ENCODE measurements at places on chromosomes 11 and 22. TPM values are rescaled to one million over a fixed set of nuclear protein-coding genes. Genes with fewer than 3 reads are reported as not detected.

DNA sequence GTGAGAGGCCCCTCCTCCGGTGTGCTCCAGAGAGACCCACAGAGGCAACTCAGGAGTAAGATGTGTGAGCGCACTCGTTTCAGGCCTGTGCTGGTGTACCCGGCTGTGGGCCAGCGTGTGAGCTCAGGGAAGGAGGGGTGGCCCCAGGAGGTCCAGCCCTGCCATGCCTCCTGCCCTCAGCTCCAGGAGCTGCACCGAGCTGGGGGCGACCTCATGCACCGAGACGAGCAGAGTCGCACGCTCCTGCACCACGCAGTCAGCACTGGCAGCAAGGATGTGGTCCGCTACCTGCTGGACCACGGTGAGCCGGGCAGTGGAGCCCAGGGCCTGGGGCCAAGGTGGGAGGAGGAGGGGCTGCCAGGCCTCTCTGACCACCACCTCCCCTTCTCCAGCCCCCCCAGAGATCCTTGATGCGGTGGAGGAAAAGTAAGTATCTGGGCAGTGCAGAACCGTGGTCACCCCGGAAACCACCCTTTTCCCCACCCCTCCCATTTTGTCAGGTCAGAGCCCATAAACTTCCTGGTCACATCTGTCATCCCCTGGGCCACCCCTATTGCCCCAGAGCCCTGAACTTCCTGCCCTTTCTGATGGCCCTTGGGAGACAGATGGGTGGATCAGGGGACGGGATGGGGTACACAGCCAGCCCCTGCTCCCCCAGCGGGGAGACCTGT, 2.5 kb upstream of the MDK start:
- no peak for DNase-seq
- H3K27me3 ChIP-seq, result peaks cover 12% of the 10 kb centered on the region
- peaks cover 12% of the 10 kb centered on the region for H3K4me1 ChIP-seq
- peaks cover 31% of the 10 kb centered on the region for H3K36me3 ChIP-seq
- no peak overlapping the region for H3K27ac ChIP-seq

GRCh38 chr22:46673205-46673604, 53.0 kb downstream of the GRAMD4 start:
- H3K27me3 ChIP-seq, result no peaks in the 10 kb centered on the region
- H3K36me3 ChIP-seq, result no peaks in the 10 kb centered on the region
- no peak overlapping the region for H3K4me3 ChIP-seq
- H3K4me1 ChIP-seq, result peaks cover 27% of the 10 kb centered on the region
- H3K27ac ChIP-seq, result peak overlapping the region; percentile 75
- no peak for DNase-seq

DNA sequence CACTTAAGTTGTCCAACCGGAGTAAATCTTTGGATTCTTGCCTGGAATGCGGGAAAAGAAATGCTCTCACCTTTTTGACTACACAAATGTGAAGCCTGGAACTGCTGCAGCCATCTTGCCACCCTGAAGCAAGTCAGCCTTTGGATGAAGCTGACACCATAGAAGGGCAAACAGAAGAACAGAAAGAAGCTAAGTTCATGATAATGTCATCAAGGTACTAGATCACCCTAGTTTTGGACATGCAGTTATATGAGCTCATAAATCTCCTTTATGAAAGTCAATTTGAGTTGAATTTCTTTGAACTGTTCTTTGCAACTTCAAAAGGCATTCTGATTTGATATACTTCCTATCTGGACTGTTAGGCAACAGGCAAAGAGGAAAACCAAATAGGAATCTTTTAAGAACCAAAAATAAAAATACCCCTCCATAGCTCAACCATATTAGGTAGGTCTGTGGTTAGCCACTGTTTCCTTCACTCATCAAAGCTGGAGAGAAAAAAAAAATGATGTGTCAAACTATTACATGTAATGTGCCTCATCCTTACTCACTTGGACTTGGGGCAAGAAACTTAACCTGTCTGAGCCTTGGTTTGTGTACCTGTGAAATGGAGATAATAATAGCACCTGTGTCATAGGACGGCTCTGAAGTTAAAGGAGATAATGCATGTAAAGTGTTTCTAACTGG, 91.9 kb downstream of the WT1 start:
- DNase-seq, result no peak
- peaks cover 9% of the 10 kb centered on the region for H3K4me1 ChIP-seq
- no peak overlapping the region for H3K4me3 ChIP-seq
- H3K27me3 ChIP-seq, result no peaks in the 10 kb centered on the region

Gene MUC5AC
- polyA plus RNA-seq, result not detected

DNA sequence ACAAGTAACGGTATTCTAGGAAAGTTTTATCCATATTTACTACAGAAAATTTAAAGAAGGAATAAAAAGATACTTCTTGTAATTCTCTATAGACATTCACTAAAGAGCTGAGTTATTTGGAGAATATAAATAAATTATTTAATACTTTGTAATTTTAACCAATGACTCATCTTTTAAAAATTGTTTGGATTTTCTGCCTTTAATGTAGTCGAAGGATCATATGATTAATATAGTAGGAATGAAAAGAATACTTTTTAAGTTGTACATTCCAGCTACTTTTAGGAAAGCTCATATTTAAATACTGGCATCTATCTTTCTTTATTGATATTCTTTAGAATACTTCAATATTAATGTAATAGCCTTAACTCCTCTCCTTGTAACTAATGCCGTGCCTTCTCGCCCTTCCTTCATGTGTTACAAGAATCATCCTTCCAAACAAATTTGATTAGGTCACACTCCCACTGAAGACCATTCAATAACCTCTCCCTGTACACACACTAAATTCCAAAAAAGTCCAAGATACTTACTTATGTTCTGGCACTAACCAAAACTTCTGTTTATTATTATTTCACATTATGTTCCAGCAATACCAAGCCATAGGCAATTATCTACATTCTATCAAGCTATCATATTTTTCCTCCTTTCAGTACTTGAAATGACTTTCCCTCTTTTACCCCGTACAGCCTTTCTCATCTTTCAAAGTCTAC, 501.9 kb downstream of the CNTN5 start:
- no peaks in the 10 kb centered on the region for H3K36me3 ChIP-seq
- no peak for DNase-seq
- no peak overlapping the region for H3K4me3 ChIP-seq
- no peak overlapping the region for H3K27ac ChIP-seq
- H3K27me3 ChIP-seq, result no peaks in the 10 kb centered on the region

DNA sequence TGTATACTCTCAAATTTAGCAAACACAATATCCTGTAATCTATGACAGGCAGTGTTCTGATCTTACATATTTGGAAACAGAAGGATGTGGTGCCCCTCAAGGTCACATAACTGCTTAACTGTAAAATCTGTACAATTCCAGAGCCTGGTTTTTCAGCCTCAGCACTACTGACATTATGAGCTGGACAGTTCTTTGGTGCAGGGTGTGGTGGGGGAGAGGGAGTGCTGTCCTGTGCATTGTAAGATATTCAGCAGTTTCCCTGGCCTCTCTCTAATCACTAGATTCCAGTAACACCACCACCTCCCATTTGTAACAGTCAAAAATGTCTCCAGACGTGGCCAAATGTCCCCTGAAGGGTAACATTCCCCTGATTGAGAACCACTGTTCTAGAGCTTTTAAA, 1.8 kb upstream of the OR5B21 start:
- no peak for DNase-seq
- H3K4me1 ChIP-seq, result no peaks in the 10 kb centered on the region
- H3K27me3 ChIP-seq, result no peaks in the 10 kb centered on the region
- H3K27ac ChIP-seq, result no peak overlapping the region

DNA sequence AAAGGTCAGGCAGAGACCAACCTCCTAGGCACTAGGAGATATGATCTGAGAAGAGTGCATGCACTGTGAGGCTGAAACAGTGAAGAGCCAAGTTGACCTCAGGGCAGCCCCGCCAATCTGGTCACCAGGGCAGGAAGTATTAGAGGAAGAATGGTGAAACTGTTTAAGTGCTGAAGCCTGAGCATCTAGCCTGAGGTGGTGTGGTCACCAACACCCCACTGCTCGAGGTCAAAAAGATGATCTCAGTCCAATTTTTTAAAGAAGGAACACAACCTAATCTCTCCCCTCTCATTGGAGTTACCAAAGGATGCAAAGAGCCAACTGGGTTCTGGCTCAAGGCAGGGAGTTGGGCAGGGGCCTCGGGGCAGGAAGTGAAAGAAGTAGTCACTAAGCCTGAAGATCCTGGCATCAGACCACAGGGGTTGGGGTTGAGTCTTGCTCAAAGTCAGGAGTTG, 4.0 kb downstream of the APBB1 start:
- peak overlapping the region; percentile 13 for H3K27ac ChIP-seq
- peaks cover 13% of the 10 kb centered on the region for H3K36me3 ChIP-seq
- H3K4me3 ChIP-seq, result no peak overlapping the region
- DNase-seq, result no peak
- H3K4me1 ChIP-seq, result peaks cover 75% of the 10 kb centered on the region

DNA sequence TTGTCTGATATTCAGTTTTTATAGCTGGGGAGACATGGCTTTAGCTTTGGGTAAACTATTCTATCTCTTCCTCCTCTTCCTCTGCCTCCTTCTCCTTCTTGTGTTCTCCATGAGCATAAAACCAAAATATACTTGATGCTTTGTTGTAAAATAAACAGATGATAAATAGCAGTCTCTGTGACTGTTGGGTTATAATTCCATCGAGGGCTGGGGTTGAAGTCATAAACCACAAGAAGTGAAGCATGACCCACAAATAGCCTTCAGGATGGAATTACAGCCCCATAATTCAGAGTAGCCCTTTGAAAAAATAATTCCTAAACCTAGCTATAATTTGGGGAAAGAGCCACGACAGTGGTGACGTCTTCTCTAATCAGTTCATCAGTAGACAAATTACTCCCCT, 177.7 kb downstream of the SNX19 start:
- DNase-seq, result no peak
- H3K36me3 ChIP-seq, result no peaks in the 10 kb centered on the region
- no peaks in the 10 kb centered on the region for H3K27me3 ChIP-seq
- no peak overlapping the region for H3K4me3 ChIP-seq
- no peak overlapping the region for H3K27ac ChIP-seq
- H3K4me1 ChIP-seq, result no peaks in the 10 kb centered on the region

DNA sequence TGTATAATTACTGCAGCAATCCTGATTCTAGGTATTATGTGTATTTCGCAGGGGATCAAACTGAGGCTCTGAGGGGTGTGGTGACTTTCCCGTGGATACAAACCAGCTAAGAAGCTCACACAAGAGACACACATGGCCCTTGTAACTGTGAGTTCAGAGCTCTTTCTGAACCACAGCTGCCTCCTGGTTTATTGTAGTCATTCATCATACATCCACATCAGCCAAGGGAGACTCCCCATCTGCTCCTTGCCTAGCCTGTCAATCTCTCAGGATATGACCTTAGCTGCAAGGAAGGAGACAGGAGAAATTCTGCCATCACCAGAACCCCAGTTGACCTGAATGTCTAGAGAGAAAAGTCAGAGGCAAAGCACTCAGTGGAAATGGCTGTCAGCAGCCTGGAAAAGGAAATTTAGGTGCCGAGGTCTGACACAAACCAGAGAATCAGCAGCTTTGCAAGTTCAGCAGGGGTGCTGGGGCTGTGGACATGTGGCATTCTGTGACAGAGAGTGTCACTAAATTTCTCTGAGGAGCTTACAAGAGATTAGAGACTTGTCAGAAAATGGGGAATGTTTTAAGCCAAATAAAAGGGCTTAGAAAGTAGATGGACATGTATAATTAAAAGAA, 209.5 kb downstream of the AASDHPPT start:
- H3K27me3 ChIP-seq, result no peaks in the 10 kb centered on the region
- H3K4me3 ChIP-seq, result no peak overlapping the region
- no peak overlapping the region for H3K27ac ChIP-seq
- no peaks in the 10 kb centered on the region for H3K36me3 ChIP-seq

GRCh38 chr11:74388678-74389327, 9.4 kb downstream of the PGM2L1 start:
- H3K27me3 ChIP-seq, result no peaks in the 10 kb centered on the region
- peaks cover 19% of the 10 kb centered on the region for H3K4me1 ChIP-seq
- no peak overlapping the region for H3K4me3 ChIP-seq
- no peaks in the 10 kb centered on the region for H3K36me3 ChIP-seq

- DNase-seq, result no peak
- no peak overlapping the region for H3K27ac ChIP-seq
- no peaks in the 10 kb centered on the region for H3K4me1 ChIP-seq
These were observed 825.7 kb downstream of the FAM181B start for GRCh38 chr11:81907996-81908395.

GRCh38 chr11:119803726-119804294, 74.8 kb upstream of the NECTIN1 start:
- no peak for DNase-seq
- H3K4me1 ChIP-seq, result no peaks in the 10 kb centered on the region
- H3K36me3 ChIP-seq, result no peaks in the 10 kb centered on the region
- no peaks in the 10 kb centered on the region for H3K27me3 ChIP-seq

GRCh38 chr11:79265756-79266322, 175.0 kb downstream of the TENM4 start:
- H3K27me3 ChIP-seq, result no peaks in the 10 kb centered on the region
- no peak overlapping the region for H3K27ac ChIP-seq
- H3K36me3 ChIP-seq, result no peaks in the 10 kb centered on the region
- no peak overlapping the region for H3K4me3 ChIP-seq
- H3K4me1 ChIP-seq, result no peaks in the 10 kb centered on the region

DNA sequence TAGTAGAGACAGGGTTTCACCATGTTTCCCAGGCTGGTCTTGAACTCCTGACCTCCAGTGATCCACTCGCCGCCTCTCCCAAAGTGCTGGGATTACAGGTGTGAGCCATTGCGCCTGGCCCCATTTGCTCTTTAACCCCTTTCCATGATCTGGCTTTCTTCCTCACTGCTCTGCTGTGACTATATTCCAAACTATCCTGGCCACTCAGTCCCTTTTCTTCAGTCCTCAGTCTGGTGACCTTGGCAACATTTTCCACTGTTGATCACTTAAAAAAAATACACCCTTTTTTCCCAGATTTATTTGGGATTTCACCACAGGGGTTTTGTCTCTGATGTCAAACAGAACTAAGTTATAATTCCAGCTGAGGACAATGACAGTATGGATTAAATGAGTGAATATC, 24.5 kb downstream of the MMP20 start:
- H3K27ac ChIP-seq, result no peak overlapping the region
- no peaks in the 10 kb centered on the region for H3K4me1 ChIP-seq
- DNase-seq, result no peak
- no peaks in the 10 kb centered on the region for H3K36me3 ChIP-seq
- H3K4me3 ChIP-seq, result no peak overlapping the region

Gene RAG1
- 0.38 TPM for polyA plus RNA-seq

Gene ASCL2
- not detected for polyA plus RNA-seq

Gene CASP5
- not detected for polyA plus RNA-seq

- H3K4me3 ChIP-seq, result no peak overlapping the region
- H3K27ac ChIP-seq, result no peak overlapping the region
- no peaks in the 10 kb centered on the region for H3K4me1 ChIP-seq
- H3K36me3 ChIP-seq, result no peaks in the 10 kb centered on the region
- H3K27me3 ChIP-seq, result no peaks in the 10 kb centered on the region
- no peak for DNase-seq
These were observed 90.9 kb downstream of the PAX6 start for GRCh38 chr11:31720225-31720624.

GRCh38 chr11:69010964-69011623, 2.0 kb downstream of the MRGPRF start:
- no peaks in the 10 kb centered on the region for H3K27me3 ChIP-seq
- H3K4me3 ChIP-seq, result no peak overlapping the region
- no peak for DNase-seq
- H3K36me3 ChIP-seq, result no peaks in the 10 kb centered on the region
- H3K4me1 ChIP-seq, result no peaks in the 10 kb centered on the region

Gene MMP27
- not detected for polyA plus RNA-seq

Gene OR5D16
- not detected for polyA plus RNA-seq

Gene CNTN5
- not detected for polyA plus RNA-seq
